Activated naive CD8-positive, alpha-beta T cell treated with anti-CD3 and anti-CD28 coated beads, Interleukin-2, amount 50 U/mL, for 16 hours (primary cell): ENCODE measurements at places on chromosomes 1 and 21.

GRCh38 chr1:203663821-203664220, 37.2 kb downstream of the ATP2B4 start:
- no peak for DNase-seq

DNA sequence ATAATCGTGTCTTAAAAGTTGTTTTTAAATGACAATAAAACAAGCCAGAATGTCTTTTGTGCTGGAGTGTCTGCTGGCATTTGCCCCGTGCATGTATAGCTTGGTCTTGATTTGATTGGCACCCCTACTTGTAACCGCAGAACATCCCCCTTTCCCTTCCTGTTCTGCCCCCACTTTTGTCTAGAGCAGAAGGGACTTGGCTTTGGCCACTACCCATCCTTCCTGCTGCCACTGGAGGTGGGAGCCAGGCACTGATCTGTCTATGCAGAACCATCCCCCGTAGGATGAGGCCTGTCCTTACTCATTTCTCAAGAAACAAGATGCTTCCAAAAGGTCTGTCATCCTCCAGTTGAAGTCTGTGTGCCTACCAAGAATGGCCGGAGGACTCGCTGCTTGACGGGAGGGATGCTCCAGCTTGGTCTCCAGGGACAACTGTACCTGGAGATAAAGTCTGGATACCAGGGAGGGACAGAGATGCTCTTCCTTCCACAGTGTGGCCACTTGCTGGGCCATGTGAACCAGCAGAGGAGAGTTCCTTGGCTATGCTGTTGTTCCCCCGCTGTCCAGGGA, 1.1 kb upstream of the SLC27A3 start:
- DNase-seq = no peak

- DNase-seq = no peak
These were observed 49.7 kb upstream of the NEK7 start for GRCh38 chr1:198107091-198107501.

DNA sequence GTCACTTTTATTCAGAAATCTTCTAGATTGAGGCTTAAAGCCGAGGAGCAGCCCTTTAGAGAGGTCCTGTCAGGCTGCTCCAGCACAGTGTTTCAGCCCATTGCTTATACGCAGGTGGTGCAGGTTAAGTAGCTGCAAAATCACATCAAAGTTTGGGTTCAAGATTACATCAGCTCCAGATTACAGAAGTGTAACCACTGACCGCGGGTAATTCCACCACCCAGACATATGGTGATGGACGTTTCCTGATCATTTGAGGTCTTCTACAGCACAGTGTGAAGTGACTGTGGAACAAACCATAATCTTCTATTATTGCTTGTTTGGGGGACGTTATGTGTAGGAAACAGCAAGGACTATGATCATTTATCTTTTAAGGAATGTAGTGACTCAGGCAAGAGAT, 11.8 kb downstream of the C1orf115 start:
- no peak for DNase-seq

- DNase-seq = no peak
These were observed 536.6 kb upstream of the USP24 start for GRCh38 chr1:55751776-55752175.

DNA sequence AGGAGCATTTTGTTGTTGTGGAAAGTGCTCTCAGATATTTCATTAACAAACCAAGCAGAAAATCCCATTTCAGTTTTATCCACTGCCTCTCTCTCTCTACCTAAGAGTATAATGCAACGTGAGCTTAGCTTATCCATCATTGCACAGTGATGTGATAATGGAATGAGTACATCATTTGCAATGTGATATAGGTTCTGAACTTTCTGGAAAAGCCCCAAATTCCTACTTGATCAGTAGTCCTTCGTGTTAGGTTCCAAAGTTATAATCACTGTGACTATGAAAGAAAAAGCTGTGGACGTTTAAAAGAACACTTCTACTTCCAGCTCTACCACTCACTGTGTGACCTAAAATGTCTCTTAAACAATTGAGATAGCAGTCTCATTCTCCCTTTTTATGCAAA, 76.4 kb upstream of the PRMT6 start:
- DNase-seq = no peak

GRCh38 chr1:220772846-220773245, 13.9 kb upstream of the MTARC1 start:
- DNase-seq = no peak

GRCh38 chr1:114015075-114015474, 35.8 kb downstream of the OLFML3 start:
- no peak for DNase-seq

DNA sequence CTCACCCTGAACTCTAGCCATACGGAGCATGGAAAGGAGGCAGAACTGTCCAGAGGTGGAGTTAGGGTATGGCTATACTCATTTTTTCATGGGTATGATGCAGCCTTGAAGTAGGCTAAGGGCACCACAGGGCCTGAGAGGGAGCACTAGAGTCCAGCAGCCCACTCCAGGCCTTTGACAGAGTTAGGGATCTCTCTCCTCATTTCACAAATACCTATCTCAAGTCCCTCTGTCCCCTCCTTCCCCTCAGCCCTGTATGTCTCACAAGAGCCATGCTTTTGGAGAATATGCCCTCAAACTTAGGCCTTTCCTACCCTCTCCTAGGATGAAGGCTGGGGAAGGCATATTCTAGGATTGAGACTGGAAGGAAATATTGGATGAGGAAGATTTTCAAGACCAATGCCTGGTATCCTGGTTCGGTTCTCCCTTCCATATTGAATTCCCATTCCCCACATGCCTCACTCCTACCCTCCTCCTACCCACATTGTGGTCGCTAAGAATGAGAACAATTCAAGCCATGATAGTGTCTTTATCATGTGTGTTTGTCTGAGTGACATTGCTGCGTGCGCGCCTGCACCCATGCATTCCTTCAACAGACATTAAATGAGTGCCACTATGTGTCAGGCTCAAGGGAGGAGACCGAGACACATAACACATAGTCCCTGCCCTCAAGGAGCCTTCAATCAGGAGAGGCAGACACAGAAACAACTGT, 2.6 kb upstream of the NECTIN4 start:
- no peak for DNase-seq

- DNase-seq = no peak
These were observed 15.7 kb downstream of the NLRP3 start for GRCh38 chr1:247431643-247432042.

- no peak for DNase-seq
These were observed 215.7 kb downstream of the DSCAM start for GRCh38 chr21:40631211-40631610.

- no peak for DNase-seq
These were observed 175.0 kb downstream of the RGS7 start for GRCh38 chr1:241181971-241182370.

DNA sequence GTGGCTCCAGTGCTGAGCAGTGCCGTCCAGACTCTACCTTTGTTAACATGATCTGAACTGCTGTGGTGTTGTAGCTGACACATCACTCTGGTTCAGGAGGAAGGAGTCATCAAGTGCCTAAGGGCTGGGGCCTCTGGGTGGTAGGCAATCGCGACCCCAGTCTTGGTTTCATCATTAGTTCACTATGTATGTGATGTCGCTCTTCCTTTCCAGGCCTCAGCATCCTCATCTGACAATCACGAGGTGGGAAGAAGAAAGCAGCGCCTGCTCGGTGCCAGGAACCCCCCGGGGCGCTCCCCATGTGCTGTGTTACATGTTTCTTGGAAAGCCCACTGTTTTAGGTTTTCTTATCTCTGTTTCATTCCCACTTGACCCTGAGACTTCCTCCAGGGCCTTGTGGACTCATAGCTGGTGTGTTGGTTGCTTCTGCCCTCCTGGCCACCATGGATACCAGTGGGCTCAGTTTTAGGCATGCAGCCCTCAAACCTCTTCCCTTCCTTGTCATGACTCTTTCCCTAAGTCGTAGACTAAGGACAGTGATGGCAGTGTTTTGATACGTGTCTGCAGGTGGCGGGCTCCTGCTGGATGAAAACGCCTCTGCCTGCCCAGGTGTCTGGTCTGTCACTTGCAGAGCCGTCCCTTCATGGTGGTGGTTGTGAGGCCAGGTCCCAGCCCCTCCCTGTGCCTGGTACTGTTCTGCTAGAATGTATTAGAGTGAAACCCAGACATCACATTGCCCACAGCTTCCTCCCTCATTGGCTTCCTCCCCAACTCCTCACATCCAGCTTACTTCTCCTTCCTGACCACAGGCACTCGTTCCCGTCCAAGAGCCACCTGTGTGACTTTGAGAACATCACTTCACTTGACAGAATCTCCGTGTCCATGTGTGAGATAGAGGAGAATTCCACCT, 17.2 kb upstream of the FOXO6 start:
- DNase-seq = no peak

GRCh38 chr1:245754463-245754961, 599.7 kb downstream of the KIF26B start:
- no peak for DNase-seq

DNA sequence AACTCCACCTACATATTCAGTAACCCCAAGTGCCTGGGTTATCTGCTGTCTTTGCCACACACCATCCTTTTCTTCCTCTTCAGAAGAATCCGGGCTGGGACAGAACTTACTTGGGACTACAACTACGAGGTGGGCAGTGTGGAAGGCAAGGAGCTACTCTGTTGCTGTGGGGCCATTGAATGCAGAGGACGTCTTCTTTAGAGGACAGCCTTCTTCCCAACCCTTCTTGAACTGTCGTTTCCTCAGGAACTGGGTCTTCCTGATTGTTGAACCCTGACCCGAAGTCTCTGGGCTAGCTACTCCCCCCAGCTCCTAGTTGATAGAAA, 10.5 kb downstream of the CERS2 start:
- DNase-seq = no peak

DNA sequence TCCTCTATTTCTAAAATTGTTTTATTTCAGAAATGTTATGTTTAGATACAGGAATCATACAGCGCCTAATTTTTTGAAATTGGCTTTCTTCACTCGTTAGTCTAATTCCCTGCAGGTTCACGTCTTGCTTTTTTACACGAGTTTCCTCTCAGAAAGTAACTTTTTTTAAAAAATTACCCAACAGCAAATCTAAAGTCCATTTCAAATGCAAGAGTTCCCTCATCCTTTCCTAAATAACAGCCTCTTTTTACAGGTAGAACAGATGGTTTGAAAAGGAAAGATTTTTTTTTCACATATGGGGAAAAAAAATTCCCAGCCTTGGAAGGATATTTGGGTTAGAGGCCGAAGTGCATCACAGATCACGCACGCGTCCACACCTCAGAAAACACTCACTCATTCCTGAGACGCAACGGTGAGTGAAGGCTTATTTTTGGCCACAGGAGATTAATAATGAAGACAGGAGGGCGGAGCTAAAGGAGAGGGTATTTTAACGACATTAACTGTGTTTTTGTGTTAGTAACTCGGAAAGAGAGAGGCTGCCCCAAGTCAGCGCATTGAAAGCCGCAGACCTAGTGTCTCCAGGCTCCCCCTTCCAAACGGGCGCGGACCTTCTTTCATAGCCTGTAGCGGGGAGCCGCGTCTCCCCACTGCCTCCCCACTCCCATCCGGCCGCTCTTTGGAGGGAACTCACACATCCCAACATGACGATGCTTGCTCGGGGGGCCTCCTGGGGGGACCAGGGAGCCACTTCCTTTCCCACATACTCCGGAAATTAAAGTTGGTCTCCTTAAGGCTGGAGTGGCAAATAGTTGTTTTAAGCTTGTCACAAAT, 969 bp upstream of the RIPK4 start:
- no peak for DNase-seq

DNA sequence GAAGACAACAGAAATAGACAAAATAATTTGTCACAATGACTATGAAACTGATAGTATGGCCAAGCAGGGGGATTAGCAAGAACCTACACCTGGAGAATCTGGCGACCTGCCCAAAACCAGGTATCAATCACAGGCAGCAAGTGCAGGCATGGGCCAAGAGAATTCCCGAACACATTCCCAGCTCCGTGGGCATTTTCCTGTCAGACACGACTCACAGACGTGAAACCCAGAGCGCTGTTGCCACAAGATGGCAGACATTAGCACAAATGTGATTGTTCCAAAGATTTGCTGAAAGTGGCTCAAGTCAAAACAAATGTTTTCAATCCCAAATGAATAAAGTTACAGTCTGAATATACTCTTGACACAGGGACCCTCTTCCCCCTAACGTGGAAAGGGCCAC, 36.8 kb downstream of the HLCS start:
- DNase-seq = no peak

- no peak for DNase-seq
These were observed 186.4 kb downstream of the MRPL39 start for GRCh38 chr21:25420831-25421230.

GRCh38 chr1:87805666-87806378, 477.1 kb downstream of the LMO4 start:
- no peak for DNase-seq

DNA sequence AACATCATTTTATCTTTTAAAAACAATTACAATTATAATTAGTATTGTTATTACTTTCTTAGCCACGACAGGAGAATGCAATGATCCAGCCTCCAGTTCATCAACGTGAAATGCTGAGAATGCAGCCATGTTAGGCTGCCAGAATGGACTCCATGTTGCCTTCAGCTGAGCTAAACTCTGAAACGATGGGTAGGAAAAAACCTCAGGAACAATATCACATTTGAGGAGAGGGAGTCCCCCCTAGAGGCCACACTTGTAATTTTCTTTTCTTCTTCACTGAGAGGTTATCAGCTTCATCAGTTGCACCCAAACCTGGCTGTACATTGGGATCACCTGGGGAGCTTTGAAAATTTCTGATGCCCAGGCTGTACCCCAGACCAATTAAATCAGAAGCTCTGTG, 34.6 kb upstream of the DNAH14 start:
- no peak for DNase-seq

DNA sequence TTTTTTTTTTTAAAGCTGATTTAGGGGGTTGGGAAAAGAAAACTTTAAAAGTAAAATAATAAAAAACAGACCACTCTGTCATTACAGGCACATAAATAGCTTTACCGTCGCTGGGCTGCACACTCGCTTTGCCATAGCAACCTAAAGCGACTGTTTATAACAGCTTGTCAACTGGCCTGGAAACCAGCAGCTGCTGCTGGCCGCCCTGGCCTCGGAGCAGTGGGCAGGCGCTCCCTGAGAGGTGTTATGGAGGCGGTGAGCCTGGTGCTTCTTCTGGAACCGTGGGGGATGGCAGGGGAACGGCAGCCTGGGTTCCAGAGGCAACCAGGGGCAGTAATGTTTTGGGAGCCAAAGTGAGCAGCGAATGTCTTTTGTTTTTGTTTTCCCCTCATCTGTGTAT, 45.7 kb downstream of the ATP2B4 start:
- no peak for DNase-seq

- DNase-seq = no peak
These were observed 15.4 kb upstream of the MUTYH start for GRCh38 chr1:45355683-45356082.

DNA sequence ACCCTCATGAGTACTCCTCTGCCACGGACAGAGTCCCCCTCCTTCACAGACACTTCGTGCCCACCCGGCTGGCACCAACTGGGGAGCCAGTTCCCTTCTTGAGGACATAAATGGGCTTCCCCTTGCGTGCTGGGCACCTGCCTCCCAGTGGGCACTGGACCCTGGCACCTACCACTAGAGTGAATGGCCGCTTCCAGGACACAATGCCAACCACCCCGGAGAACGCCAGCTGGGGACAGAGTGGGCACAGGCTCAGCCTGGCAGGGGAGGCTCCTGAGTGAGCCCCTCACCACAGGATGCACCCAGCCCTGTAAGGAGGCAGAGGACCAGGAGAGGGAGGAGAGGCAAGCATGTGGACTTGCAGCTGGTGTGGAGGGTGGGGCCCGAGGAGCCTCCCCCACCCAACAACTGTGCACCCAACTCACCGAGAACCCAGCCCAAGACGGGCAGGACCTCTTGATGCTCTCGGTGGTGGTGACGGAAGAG, 1.0 kb downstream of the ENTREP3 start:
- no peak for DNase-seq
